HCT116 (cell line): ENCODE measurements at places on chromosomes 7 and 10.

DNA sequence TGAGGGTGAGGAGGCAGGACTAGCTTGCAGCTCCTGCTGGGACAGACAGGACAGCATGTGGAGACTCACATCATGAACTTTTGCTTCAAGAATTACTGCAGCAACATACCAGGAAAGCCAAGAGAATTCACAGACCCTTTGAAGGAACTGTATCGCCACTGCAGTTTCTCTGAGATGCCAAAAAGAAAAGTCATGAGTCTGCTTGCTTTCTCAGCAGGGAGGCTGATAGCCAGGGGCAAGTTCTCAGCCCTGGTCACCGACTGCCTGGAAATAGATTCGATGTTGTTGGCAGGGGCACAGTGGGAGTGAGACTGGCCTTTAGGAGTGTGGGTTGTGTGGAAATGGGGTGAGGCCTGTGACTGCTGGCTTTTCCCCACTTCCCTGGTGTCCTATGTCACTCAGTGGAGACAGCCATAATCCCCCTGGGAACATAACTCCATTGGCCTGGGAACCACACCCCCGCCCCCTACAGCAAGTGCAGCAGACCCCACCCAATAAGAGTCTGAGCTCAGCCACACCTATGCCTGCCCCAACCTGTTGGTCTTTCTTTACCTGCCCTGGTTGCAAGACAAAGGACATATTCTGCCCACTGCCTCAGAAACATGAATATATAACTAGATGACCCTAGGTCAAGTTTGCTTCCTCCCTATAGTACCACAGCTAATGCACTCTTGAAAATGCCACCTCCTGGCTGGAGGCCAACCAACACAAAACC lies 1.6 kb upstream of the SAMD9 start:
- DNase-seq: no peak

GRCh38 chr7:16098585-16099179 lies 322.7 kb downstream of the CRPPA start:
- peak; percentile 32 for DNase-seq

GRCh38 chr7:106462365-106462859 lies 177.6 kb upstream of the NAMPT start:
- no peak for DNase-seq

DNA sequence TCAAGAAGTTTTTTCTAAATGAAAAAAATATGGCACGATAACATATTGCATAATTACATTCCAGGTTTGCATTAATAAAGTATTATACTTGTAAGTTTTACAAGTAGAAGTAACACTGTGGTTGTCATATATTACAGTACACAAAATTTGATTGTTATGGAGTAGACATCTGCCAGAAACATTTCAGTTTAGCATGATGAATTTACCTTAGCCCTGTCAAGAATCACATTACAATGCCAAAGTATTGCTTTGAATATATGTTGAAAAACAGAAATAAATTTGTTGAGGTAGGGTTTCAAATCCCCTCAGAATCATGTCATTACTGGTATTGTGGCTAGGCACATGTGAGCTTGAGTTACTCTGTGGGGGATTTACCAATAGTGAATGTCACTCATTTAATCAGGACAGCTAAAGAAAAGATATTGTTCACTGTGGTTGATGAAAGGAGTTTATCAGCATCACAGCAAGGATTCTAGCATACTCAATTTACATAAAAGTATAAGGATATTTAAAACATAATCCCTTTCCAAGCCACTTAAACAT lies 112.1 kb downstream of the MDFIC start:
- DNase-seq: no peak

DNA sequence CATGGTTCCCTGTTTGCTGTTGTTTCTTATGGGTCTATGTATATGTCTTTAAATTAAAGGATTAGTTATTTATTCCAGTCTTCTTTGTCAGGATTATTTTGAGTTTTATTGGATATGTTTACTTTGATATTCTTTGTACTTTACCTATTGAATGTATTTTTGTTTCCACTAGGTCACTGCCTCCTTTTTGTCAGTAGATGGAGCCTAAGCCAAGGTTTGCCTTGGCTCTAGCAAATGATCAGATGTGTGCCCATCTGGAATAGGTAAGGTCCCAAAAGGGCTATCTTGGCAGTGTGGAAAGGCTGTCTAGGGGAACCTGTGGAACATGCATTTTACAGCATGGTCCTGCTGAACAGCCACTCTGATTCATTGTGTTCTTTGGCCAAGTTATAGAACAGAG lies 337.3 kb upstream of the GHITM start:
- no peak for DNase-seq

GRCh38 chr10:36629476-36629875 lies 495.9 kb upstream of the ANKRD30A start:
- no peak for DNase-seq

GRCh38 chr7:139562961-139563565 lies 39.6 kb downstream of the CLEC2L start:
- DNase-seq: no peak

GRCh38 chr10:57008189-57008588 lies 647.1 kb upstream of the ZWINT start:
- no peak for DNase-seq

DNA sequence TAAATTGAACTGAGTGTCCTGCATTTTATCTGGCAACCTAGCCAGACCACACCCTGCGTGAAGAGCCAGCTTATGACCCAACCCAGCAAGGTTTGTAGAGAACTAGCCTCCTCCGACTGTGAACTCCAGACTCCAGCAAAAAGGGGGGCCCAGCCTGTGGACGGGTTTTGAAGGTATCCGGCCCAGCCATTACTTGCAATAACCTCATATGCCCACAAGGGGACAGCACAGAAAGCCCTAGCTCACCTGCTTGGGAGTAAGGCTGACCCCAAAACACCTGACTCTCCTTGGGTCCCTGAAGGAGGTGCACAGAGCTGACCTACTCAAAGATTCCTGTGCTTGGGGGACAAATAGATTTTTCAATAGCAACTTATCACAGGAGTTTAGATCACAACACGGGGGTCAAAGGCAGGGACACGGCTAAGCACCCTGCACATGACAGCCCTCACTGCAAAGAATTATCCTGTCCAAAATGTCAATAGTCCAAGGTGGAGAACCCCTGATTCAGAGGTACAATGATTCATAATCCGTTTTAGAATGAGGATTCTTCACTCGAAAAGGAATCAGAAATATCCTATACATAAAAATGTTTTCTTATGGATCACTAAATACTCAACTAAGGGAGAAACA lies 4.6 kb downstream of the TRPV6 start:
- peak; percentile 37 for DNase-seq

- no peak for DNase-seq
These were observed 179.7 kb downstream of the ANK3 start for GRCh38 chr10:60209874-60210570.

GRCh38 chr7:98553666-98554065 lies 63.4 kb upstream of the NPTX2 start:
- DNase-seq: no peak

DNA sequence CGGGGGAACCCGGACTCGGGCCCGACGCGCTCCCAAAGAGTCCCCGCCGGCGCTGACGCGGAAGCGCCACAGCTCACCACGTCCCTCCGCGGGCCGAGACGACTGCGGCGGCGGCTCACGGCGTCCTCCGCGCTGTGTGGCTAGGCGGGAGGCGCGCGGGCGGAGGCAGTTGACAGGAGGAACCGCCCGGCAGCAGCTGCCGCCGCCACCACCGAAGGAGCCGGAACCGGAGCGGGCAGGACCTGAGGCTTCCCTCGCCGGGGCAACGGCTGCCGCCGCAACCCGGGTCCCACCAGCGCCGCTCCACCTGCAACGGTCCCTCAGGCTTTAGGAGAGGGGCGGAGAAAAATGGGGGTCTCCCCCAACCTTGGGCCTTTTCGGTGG lies 334 bp downstream of the ZNF800 start:
- DNase-seq: no peak

- no peak for DNase-seq
These were observed 2.3 kb upstream of the GSTO1 start for GRCh38 chr10:104252368-104252767.

DNA sequence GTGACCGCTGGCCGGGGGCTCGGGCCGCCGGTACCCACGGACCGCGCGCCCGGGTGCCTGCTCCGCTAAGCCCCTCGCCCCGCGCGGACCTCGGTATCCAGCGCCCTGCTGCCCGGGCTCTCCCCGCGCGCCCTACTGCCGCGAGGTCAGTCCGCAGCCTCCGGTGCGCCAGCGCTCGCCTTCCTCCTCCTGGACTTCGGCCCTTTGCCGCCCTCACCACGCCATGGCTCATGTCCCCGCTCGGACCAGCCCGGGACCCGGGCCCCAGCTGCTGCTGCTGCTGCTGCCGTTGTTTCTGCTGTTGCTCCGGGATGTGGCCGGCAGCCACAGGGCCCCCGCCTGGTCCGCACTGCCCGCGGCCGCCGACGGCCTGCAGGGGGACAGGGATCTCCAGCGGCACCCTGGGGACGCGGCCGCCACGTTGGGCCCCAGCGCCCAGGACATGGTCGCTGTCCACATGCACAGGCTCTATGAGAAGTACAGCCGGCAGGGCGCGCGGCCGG lies 483 bp downstream of the GDF10 start:
- DNase-seq: no peak

GRCh38 chr10:481628-482027 lies 207.8 kb downstream of the DIP2C start:
- DNase-seq: no peak

DNA sequence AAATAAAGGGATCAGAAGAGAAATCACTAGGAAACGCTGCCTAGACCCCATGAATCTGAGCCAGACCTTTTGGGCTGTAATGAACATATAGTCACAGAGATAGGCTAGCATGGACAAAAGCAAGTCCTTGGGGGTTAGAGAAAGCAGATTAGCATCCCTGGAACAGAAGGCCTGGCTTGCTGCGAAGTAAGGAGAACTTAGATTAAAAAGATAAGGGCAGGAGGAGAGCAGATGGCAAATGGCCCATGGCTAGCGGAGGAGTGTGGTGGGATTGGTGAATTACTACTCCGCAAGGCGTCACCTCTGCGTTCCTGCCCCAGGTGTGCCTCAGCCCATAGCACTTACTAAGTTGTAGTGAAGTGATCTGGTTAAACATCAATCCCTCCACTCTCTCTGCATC lies 92.3 kb upstream of the ZNF438 start:
- DNase-seq: no peak

- DNase-seq: no peak
These were observed 86.5 kb upstream of the NPVF start for GRCh38 chr7:25314731-25315267.

DNA sequence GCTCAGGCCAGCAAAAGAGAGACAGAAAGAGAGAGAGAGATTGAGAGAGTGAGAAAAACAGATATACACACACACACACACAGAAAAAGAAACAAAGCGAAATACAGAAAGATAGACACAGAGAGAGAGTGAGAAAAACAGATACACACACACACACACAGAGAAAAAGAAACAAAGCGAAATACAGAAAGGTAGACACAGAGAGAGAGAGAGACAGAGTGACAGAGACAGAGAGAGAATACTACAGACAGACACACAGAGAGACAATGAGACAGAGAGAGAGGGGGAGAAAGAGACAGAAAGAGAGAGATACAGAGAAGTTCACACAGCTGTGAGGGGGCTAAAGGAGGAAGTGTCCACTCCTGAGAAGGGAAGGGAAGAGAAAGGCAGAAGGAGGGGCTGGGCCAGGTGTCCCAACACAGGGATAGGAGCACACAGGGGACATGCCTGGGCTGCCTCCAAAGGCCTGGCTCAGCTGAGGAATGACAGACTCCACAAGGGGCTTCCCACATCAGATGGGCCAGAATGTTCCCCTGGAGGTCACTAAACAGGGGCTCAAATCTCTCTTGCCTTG lies 4.3 kb downstream of the GCK start:
- no peak for DNase-seq

GRCh38 chr10:119806334-119807130 lies 66.1 kb downstream of the MCMBP start:
- no peak for DNase-seq

- no peak for DNase-seq
These were observed 228.8 kb downstream of the EXOC4 start for GRCh38 chr7:133481676-133482075.

GRCh38 chr7:91852263-91852741 lies 28.2 kb downstream of the MTERF1 start:
- DNase-seq: no peak

DNA sequence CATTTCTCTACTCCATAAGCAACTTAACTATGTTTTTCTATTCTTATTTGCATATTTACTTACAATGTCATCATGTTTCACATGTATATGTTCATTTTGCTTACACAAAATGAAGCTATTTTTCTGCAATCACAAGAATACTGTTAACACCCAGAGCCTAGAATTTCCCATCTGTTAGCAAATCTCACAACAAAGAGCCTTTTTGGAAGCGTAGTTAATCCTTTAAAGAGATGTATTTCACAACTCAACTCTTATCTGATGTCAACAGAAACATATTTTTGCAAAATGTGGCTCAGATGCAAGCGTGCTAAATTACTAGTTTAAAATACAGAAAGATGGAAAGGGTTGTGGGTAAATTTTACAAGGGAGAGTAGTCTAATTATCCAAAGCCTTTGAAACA lies 110.6 kb upstream of the COL1A2 start:
- DNase-seq: no peak

DNA sequence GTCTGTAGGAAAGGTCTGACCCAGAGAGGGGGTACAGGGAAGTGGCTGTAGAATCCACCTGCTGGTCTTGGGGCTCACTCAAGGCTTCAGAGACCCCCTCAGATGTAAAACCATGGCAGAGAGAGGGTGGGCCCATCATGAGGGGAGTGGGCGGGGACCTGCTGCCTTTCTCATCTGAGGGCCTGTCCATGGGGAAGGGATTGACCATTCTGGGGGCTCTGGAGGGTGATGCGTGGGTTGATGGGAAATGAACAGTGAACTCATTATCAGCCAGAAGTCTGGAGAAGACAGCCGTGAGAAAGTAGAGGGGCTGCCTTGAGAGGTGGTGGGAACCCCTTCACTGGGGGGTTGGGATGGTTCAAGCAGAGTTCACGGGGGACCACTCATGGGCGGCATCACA lies 66.8 kb downstream of the MINDY4 start:
- DNase-seq: no peak

DNA sequence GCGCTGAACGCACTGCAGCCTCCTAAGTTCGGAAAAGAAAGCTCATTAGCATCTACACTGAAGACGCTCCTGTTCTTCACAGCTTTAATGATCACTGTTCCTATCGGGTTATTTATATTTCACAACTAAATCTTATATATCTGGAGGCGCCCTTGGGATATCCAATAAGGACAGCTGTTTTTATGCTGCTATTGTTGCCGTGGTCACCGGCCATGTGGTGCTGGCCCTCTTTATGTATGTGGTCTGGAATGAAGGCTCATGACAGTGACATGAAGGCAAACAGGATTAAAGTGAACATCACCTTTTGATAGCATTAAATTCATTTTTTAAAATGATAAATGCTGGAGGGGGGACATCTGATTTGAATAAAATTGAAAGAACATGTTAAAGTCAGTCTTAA lies 8.8 kb downstream of the BLVRA start:
- DNase-seq: no peak

GRCh38 chr7:21330462-21331178 lies 97.3 kb upstream of the SP4 start:
- no peak for DNase-seq

GRCh38 chr10:129442866-129443265 lies 24.2 kb upstream of the MGMT start:
- no peak for DNase-seq

GRCh38 chr7:123366626-123367025 lies 166.9 kb upstream of the SLC13A1 start:
- DNase-seq: no peak

- DNase-seq: peak; percentile 40
These were observed 193.7 kb upstream of the CSTF2T start for GRCh38 chr10:51892965-51893658.
